Kidney tubule cell (primary cell): ENCODE measurements at places on chromosomes 12 and 14.
A peak's percentile ranks its signal among the peaks of the same experiment; 100 is the strongest.

DNA sequence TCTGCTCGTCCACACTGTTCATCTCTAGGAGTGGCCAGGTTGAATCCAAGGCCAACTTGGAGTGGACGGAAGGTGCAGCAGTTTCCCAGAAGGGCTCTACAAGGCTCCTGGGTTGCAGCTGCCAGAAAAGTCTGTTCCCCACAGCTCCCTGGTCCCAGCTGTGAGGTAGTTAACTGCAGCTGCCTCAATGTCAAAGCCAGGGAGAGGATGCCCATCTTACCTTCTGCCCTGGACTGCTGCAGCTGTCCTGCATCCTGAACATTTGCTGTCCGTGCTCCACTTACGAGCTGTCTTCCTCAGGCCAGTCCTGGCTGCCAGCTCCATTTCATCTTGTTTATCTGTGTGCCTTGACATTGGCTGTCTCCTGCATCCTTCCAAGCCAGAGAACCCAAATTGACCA is 227.3 kb downstream of the SLC41A2 start:
- no peak for DNase-seq

- DNase-seq, result no peak
These were observed 31.4 kb upstream of the C12orf76 start for GRCh38 chr12:110079477-110080400.

- peak; percentile 35 for DNase-seq
These were observed 137.3 kb downstream of the FOXN3 start for GRCh38 chr14:89279649-89280232.

DNA sequence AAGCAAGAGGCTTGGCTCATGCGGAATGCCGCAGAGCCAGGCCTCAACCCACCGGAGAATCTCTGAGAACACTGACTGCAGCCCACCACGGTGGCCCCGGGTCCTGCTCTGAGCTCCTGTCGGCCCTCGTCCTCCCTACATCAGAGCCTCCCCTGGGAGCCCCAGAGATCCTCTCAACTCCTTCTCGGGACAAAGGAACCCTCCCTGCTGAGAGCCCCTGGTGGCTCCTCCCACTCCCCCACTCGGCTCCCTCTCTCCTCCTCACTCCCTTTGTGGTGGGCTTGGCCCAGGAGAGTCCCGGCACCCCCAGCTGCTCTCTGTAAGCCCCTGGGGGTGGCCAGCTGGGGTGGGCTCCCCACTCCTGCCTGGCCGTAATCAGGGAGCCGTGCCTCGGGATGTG is 11.1 kb upstream of the INF2 start:
- no peak for DNase-seq

DNA sequence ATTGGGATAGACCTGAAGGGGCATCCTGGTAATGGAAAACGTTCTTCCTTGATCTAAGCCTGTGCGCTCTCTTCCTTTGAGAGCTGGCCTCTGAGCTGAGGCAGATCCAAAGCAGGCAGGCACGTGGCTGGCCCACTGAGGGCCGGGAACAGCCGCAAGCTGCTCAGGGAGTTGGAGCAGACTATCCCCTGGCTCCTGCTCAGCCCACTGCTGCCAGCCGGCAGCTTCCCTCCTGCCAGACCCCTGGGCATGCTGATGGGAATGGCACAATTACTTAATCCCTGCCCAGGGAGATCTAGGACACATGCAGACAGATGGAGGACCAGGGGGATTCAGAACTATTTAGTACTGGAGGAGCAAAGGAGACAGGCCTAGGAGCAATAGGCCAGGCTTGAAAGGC is 14.4 kb downstream of the NEUROD4 start:
- no peak for DNase-seq

DNA sequence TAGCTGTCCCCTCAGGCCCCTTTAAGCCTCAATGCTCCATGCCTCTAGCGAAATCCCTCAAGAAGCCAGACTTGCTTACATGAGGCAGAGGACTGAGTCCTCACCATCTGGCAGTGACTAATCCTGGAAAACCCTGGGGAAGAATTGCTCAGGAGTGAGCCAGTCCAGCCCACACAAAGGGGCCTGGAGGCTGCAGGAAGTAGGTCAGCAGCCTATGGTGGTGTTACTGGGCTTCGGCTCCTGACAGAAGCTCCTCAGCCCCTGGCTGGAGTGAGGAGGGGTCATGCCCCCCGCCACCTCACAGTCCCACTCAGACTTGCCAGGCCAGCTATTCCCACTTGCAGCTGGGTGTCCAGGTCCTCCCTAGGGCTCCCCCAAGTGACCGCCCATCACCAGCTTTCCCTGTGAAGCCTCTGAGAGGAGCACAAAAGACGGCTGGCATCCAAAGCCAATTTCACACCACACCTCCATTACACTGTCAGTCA is 250.5 kb downstream of the DPF3 start:
- DNase-seq, result peak; percentile 96

- no peak for DNase-seq
These were observed 581.9 kb downstream of the VRK1 start for GRCh38 chr14:97379091-97379531.

- DNase-seq, result no peak
These were observed 51.8 kb downstream of the FOXN3 start for GRCh38 chr14:89365061-89365801.

GRCh38 chr12:32545413-32545980 is 133.6 kb upstream of the DNM1L start:
- DNase-seq, result no peak

GRCh38 chr14:106276326-106277267 is 750.2 kb downstream of the TMEM121 start:
- no peak for DNase-seq

DNA sequence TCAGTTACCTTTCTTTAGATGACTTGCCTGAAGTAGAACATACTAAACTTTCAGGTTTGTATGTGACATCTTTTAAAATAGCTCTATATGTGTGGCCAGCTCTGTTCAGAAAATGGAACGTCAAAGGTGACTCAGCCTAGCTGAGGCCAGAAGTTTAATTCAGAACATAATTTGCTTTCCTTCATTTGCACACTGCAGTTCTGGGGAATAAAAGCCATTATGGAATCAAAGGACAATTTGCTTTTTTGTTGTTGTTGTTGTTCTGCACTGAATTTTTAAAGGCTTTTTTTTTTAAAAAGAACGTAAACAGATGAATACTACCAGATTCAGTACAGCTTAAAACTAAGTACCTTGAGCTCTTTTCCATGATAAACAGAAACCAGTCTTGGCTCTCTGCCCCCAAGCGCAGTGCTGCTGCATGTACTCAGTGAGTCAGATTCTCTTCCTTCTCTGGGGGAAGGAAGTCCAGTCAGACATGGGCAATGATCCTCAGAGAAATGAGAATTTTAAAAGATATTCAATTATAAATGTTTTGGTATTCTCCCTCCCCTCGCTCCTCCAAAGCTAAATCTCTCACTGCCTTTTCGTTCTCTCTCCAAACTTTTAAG is 644.2 kb downstream of the NOVA1 start:
- DNase-seq, result peak; percentile 62

- peak; percentile 98 for DNase-seq
These were observed 625 bp upstream of the ARHGAP5 start for GRCh38 chr14:32076278-32077080.

DNA sequence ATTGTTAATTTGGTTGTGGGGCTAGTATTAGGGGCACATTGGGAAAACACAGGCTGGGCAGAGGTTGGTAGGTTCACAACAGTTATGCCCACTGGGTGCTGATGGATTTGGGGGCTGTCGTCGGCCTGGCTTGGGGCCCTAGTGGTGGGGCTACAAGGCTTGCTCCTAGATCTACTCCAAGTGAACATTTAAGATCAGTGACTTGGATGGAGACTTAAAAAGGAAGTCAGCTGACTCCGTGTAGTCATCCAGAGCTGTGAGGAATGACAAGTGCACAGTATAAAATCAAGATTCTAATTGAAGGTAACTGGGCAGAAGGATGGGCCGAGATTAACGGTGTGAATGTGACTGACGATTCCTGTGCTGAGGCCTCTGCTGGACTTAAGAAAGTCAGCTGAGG is 12.8 kb upstream of the NR4A1 start:
- DNase-seq, result no peak

- no peak for DNase-seq
These were observed 28.8 kb upstream of the CEP83 start for GRCh38 chr12:94488463-94488862.

- peak; percentile 24 for DNase-seq
These were observed 52.1 kb downstream of the EIF2S3B start for GRCh38 chr12:10557766-10558165.

GRCh38 chr12:49015196-49015595 is 3.4 kb downstream of the PRKAG1 start:
- DNase-seq, result no peak

- peak; percentile 21 for DNase-seq
These were observed 14.2 kb downstream of the BLTP3B start for GRCh38 chr12:100128512-100128908.

DNA sequence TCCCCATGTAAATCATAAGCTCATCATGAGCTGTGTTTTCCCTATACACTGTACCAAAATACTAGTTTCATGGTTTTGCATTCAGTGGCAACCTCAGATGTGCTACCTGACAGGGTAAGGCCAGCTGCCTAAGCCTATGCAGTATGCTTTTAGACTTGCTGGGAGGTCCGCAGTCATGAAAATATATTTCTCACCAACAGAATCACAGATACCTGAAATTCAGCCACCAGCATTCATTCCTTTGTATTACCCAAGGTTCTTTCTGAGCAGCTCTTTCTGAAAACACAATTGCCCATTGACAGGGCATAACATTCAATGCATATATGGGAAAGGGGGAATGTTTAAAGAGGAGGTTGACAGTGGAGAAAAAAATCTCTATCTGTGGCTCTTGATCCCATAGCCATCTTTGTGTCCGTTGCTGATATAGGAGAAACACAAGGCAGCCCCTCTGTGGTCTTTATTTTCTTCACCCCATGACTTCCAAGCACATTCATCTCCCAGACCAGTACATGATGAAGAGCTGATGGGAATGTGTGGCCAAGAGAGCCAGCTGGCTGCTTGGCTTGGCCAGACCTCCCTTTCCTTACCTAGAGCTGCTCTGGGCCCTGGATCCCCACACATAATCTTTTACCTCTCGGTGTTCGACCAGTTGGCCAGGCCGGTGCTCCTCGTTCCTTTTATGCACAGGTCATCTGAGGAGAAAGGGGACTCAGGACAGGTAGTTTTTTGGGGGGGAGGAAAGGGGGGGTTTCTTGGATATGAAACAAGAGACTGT is 162.9 kb downstream of the KCNA5 start:
- no peak for DNase-seq

DNA sequence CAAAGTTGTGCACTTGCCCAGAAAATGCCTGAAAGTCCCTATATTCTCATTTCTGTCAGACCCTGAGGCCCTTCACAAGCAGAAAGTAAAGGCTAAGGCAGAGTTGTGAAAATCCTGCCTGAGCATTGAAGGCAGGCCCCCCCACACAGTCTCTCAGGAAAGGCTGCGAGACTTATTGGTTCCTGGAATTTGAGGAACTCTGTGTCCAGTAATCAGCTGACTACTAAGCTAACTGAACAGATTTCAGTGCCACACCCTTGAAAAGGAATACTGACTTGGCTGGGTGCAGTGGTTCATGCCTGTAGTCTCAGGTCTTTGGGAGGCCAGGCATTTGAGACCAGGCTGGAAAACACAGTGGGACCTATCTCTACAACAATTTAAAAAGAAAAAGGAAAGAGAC is 21.1 kb upstream of the PPP2R5E start:
- DNase-seq, result peak; percentile 8

DNA sequence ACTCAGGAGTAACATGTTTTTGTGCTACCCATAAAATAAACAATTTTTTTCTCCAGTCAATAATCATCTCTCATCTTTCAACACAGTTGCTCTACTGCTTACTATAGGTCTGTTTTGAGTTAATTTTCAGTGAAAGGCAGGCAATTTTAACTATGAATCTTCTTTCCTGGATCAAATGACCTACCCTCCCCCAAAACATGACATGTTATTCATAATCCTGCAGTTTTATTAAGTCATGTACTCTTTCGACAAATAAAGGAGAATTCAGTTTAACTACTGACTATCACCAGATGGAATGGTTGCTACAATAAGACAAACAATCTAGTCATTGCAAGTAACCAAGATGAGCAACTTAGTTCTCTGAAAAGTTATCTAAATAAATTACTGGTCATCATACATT is 106.0 kb upstream of the FAR2 start:
- DNase-seq, result no peak

DNA sequence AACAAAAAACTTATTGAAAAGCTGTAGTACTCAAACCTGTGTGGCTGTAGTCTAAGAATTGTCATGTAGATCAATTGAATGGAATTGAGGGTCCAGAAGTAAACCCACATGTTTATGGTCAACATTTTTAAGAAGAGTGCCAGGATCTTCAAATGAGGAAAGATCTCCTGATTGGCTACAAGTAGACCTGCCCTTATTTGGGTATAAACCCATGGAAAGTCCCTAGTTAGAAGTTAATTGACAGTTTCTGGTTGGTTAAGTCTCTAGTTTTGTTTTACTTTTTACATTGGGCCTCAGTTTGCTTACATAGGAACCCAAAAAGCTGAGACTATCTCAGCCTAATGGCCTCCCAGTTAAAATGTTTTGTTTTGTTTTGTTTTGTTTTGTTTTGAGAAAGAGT is 91.9 kb upstream of the RESF1 start:
- no peak for DNase-seq

- DNase-seq, result no peak
These were observed 1275.7 kb upstream of the FLRT2 start for GRCh38 chr14:84254290-84254689.

DNA sequence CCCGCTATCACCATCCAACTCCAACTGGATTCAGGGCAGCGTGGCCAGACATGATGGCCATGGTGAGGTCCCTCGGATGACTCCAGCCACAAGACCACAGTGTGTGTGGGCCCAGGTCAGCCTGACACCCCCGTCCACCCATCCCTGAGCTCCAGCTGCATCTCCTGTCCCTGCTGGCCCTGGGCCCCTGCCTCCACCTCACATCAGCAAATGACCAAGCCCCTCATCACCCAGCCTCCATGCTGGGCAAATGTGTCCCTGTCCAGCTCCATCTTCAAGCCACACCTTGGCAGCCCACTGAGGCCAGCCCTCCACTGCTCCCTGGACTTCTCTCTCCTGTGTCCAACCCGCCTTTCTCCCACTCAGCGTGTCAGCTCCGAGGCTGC is 3.2 kb downstream of the GPR132 start:
- no peak for DNase-seq

- DNase-seq, result no peak
These were observed 8.5 kb downstream of the ATF7 start for GRCh38 chr12:53617700-53618099.

GRCh38 chr12:45883187-45883586 is 107.2 kb downstream of the SCAF11 start:
- DNase-seq, result no peak

DNA sequence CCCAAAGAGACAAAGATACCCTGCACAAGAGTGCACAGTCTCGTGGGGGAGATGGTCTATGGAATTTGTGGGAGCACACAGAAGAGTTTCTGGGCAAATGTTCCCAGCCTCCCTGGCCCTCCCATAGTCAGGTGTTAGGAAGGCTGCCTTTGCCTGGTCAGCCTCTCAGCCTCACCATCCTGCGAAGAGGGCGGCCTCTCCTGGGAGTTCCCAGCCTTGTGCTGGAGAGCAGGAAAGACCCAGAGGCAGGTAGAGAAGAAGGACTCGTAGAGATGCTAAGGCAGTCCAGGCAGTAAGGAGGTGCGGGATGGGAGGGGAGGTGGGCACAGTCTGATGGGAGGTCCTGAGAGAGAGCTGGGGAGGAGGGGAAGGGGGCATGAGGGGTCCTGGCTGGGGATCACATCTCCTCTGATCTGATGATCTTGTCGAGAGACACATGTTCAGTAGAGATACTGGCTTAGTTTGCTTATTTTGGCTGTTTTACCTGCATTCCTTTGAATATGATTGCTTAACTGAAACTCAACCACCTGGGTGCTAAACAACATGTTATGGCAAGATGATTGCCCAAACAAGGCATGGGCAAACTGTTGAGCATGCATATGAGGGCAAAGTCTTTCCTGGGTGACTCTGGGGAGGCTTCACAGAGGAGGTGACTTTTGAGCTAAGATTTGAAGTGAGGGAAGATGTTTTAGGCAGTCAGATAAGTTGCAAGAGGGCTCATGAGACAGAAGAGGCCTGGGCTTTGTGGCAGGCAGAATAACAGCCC is 10.5 kb downstream of the SERPINA6 start:
- DNase-seq, result no peak
